ENCODE measurements at places on chromosomes 6 and 20.

DNA sequence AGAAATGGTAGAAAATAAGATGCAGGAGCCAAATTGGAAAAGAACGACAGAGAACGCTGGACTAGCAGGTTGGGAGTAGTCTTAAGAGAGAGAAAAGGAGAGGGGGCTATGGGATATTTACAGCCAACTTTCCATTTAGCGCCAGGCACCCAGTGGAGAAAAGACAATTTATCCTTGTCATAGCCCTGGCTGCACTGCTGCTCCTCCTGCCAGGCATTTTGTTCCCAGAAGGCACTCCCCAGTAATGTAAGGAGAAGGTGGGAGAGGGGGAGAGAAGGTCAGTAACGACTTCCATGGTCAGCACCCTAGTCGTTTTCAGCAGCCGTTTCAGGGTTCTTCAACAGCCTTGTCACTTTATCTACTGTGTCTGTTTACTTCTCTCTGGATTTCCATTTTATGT lies 159.0 kb downstream of the TRMT11 start:
- no peak for DNase-seq

DNA sequence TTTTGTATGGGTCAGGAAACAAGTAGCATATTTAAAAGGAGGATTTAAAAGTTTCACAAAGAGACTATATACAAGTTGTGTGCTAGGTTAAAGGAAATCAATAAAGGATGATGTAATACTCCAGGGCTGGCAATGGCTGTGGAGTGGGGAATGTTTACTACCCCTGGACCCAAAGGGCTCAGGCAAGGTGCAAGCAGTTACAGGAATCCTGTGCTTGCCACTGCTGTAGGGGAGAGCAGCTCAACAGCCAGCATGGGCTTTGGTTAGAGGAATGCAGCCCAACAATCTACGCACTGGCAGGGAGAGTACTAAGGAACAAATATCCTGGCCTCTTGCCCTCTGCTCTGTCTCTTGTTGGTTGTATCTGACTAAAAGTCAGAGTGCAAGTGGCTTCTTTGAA lies 1642.2 kb downstream of the KHDRBS2 start:
- no peak for DNase-seq

- DNase-seq, result no peak
These were observed 114.6 kb downstream of the ADAT2 start for GRCh38 chr6:143335865-143336264.

DNA sequence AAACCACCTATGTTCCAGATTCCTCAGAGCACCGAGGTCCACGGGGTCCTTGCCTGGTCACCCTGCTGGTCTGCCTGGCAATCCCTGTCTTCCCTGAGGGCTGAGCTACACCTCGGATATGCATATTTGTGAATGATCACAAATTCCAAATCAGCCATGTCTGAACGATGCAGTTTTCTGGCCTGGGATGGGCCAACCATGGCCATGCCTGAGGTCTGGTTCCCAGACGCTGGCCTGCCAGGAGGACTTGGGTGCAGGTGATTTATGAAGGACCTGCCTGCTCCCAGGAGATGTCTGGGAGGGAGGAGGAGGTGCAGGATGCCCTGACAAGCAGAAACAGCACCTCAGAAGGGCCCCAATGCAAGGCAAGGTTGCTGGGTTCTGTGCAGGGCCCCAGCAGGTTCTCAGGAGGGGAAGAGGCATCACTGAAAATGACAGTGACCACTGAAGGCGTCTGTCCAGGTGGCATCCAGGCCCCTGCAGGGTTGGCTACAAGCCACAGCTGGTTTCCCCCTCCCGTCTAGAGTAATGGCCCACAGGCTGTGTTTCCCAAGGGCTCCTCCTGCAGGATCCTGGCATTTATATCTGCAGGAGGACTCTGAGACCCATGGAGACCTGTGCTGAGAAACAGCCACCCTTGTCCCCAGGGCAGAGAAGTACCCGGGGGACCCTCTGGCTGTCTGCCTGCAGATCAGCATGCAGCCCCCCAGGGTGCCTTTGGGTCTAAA lies 205.3 kb downstream of the TAF4 start:
- DNase-seq, result no peak

DNA sequence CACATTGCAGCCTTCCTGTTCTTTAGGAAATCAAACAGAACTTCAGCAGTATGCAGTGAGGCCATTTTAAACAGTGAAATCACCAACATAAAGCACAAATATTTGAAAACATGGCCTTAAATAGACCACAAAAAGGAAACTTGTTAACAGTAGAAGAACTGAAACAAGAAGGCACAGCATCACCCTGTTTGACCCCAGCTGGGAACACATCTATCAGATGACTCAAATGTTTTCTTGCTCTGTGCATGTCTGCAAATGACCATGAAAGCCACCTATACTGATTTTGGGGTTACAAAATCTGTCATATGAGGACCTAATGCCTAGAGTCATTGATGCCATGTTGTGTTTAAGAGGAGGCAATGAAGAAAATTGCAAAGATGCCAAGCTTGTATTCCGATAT lies 123.8 kb upstream of the ADGRF1 start:
- no peak for DNase-seq

DNA sequence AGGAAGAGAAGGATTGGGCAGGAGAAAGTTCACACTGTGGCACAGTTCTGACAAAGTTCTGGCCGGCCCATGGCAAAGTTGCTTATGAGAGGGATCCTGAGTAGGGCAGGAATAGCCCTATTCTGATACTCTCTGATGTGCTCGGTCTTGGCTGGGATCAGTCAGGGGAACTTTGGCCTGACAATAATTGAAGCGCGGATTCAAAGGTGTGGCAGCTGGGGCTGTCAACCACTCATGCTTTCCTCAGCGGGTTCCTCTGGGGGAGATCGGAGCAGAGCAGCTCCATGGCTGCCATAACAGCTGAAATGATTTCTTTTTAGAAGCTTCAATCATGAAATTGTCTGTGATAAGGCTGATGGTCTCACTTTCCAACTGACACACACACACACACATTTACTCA lies 714.1 kb downstream of the DHX35 start:
- no peak for DNase-seq

GRCh38 chr6:156396068-156396771 lies 381.0 kb upstream of the ARID1B start:
- no peak for DNase-seq

DNA sequence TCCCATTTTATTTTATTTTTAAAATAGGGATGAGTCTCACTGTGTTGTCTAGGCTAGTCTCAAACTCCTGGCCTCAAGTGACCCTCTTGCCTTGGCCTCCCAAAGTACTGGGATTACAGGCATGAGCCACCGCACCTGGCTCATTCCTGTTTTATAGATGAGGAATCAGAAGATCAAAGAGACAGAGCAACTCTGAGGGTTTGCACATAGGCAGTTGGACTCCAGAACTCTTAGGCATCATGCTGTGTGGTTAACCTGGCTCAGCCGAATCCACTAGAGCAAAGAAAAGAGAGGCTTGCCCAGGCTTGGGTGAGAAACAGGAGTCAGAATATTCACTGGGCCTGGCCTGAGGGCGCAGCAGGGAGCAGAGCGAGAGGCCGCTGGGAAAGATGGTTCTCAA lies 9.4 kb downstream of the MYH7B start:
- DNase-seq, result no peak

- no peak for DNase-seq
These were observed 15.9 kb upstream of the ZNF133 start for GRCh38 chr20:18272451-18272850.

DNA sequence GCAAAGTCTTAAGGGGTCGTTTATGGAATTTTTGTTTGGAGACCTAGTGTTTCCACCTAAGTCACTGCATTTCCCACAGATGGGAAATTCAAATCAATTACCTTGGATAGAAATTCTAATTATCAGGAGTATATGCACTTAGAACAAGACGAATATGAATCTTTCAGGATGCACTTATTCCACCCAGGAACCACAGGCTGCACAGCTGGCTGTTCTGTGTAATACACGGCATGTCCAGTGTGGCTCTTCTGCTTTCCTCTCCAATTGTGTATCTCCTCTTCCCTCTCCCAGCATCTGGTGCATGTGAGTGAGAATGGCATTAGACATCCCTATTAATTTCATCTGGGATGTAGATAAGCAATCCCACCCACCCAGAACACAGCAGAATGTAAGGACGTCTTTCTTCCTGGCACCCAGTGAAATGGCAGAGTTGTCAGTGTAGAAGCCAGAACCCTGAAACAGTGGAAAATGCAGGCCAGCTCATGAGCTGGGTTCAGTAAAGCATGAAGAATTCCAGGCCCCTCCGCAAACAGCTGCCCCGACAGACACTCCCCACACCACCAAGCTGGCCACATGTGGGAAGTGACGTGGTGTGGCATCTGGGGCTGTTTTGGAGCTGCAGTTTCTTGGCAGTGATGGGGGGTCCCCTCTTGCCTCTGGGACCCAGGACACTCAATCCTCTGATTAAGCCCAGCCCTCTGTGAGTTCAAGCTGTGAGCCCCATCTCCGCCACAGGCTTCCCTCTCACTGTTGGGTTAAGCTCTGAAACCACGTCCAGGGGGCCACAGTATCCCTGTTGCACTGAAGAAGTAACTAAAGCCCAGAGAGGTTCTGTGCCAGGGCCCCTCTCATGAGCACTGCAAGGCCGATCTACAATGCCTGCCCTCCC lies 180.1 kb upstream of the CST7 start:
- DNase-seq, result no peak

GRCh38 chr20:51715856-51716185 lies 52.4 kb downstream of the ATP9A start:
- no peak for DNase-seq

- no peak for DNase-seq
These were observed 114.9 kb downstream of the CDH26 start for GRCh38 chr20:60073086-60073485.

- no peak for DNase-seq
These were observed 634 bp upstream of the BTBD9 start for GRCh38 chr6:38640216-38640909.

DNA sequence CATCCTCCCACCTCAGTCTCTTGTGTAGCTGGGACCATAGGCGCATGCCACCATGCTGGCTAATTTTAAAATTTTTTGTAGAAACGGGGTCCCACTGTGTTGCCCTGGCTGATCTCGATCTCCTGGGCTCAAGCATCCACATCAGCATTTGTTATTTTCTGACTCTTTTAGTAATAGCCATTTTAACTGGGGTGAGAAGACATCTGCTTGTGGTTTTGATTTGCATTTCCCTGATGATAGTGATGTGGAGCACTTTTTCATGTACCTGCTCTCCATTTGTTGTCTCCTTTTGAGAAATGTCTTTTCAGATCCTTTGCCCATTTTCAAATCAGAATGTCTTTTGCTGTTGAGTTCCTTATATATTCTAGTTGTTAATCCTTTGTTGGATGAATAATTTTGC lies 22.2 kb upstream of the TULP4 start:
- DNase-seq, result no peak

DNA sequence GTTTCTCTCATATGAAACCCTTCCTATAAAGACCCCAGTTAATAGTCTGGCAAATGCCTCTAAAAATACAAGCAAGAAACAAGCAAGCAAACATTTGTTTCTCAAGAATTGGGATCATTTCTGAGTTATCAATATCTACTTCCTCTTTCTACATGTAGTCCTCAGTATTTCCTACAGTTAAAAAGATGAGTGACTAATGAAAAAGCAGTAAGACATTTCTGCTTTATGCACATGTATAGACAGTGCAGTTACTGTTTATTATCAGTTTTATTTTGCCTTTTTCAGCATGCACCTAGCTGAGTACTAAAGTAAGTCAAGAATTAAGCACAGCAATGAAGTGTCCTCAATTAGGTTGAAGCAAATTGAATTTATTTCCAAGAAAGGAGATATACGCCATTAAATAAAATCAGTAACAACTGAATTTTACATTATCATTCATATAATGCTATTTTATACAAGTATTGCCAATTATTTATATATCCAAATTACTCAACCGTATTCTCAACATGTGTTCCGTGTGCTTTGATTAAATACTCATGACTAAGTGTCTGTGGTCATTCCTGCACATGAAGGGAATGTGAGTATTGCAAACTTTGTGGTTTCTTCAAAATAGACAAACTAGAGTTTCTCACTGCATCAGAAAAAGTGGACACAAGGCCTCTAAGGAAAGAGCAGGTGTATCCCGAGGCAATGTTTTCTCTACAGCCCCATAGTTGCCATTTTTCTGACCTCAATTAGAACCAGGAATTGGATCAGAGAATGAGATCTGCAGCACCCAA lies 159.3 kb upstream of the MARCKS start:
- DNase-seq, result no peak

GRCh38 chr6:125656287-125656870 lies 93.1 kb upstream of the HEY2 start:
- DNase-seq, result no peak

DNA sequence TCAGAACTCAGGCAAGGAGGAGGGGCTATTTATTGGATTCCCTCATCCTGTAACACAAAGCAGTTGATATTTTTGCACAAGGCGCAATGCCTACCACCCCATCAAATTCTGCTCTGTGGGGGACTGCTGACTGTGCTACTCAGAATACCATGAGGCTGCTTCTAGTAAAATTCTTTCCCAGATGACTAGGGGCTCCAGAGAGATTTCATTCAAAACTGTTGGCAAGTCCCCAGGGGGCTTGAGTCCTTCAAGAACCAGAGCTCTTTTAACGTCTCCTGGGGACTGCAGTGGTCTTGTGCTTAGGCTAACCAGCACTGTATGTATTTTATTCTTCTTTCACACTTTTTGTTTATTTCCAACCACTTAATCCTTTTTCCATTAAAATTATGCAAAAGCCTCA lies 365.9 kb upstream of the AGPAT4 start:
- no peak for DNase-seq

DNA sequence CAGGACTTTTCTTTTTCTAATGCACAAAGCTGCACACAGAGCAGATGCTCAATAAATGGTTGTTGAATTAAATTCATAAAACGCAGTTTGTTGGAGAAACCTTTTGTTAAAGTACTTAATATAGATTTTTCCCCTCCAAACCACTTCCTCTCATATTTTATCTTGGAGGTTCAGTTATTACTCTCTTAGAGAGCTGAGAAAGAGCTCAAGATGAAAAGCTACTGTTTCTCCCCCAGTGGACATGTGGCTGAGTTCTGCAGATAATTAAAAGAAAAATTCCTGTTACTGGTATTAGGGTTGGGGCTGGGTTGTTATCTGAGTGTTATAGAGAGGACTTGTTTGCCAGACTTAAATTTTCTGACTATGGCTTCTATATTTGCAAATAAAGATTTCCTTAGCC lies 294.0 kb downstream of the TBC1D7 start:
- DNase-seq, result no peak

- no peak for DNase-seq
These were observed 1434.0 kb upstream of the EYS start for GRCh38 chr6:67141005-67141404.

DNA sequence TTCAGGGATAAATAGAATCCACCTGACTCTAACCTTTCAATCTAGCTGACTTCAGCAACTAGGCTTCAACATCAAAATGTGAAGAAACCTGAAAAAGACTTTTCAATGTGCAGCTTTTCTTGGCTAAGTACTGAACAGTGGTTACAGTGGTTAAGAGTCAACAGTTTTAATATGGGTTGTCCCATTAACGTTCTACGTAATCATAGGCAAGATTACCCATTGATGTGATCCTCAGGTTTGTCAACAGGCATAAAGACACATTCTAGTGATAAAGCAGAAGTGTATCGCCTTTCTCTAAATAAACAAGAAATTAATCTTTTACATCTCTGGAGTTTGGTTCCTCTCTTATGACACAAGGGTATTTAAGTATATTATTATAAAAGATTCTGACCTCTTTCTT lies 154.1 kb upstream of the RUNX2 start:
- no peak for DNase-seq
